NCI-H2171 treated with DMSO at 0.1 percent for 48 hours (cell line): ENCODE measurements at places on chromosomes 4 and X.

DNA sequence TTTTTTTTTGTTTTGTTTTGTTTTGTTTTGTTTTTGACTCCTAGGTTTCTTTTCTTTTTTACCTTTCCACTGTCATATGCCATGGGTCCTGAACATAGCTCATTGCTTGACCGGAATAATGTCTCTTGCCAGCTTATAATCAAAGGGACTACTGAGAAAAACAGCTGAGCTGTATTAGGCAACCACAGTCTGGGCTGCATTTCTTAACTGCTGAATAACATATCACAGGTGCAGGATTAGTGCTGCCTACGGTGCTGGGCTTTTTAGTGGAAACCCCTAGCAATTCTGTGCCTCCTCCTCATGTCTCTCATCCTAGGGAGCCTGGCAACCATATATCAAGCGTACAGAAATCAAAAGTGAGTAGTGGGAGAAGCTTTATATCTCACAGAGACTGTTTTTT, 333.5 kb downstream of the BMPR1B start:
- DNase-seq = no peak

DNA sequence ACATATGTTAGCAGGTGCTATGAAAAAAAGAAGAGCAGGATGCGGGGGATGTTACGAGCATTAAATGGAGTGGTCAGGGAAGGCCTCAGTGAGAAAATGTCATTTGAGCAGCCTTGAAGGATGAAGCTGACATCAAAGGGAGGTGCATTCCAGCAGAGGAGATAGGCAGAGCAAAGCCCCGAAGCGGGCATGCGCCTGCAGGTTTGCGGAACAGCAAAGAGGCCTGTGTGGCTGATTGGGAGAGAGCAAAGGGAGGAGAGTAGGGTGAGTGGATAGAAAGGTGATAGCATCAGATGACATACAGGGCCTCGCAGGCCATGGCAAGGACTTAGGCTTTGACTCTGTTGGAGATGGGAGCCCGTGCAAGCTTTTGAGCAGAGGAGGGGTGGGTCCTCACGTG, 95.4 kb upstream of the GPR50 start:
- no peak for DNase-seq

DNA sequence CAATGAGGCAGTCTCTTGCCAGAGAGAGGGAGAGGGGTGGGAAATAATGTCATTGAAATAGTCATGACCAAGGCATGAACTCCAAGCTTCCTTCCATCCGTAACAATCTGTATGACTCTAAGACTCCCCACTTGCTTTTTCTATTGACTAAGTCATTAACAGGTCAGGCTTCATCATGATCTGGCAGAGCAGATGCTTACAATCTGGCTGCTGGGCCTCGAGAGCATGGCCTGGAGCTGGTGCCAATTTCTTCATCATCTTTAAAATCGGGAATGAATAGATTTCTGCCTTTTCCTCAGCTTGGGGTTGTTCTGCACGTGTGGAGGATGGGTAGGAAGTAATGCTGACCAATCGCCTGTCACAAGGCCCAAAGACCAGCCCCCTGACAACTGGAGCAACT, 280.6 kb upstream of the CLNK start:
- peak; percentile 37 for DNase-seq

DNA sequence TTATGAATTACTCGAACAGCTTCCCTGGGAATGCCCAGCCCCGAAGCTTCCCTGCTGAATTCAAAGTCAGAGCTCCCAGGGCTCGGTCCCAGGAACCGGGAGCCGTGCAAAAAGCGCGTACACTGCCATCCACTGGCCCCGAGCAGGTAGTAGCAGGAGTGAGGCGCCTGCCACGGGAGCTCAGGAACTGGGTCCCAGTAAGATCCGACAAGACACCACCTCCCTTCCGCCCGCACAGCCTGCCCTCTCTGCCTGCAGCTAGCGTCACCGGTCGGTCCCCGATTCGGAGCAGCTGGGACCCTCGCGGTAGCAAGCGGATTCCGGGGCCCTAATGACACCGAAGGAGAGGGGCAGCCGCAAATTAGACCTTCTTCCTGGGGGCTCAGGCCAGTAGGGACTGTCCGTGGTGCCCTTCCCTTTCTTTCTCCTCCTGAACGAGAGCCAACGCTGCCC, 1.2 kb downstream of the CORIN start:
- peak; percentile 43 for DNase-seq

DNA sequence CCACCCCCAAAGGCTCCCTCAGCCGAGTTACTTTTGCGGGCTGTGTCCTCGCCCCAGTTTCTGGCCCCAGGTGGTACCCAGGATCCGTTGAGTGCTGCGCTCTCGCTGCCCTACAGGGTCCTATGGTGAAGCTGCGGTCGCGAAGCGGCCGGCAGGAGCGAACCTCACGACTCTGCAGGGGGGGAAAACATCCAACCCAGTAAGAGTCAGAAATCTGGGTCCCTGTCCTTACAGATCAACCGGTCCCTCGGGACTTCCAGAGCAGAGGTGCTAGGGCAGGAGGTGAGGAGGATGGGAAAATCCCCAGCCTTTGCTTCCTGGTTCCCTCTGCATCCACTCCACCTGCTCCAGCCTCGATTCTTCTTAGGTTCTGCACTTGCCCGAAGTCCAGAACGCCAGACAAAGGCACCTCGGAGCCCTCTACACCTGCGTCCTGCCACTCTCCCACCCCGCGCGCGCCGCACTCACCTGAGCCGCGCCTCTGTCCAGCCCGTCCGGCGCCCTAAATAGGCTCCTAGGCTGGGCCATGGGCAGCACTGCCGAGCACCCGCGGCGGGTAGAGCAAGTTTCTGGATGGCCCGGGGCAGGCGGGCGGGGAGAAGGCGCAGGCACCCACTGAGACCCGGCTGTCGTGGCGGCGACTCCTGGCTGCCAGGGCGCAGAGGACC, at the start of gene HS3ST1:
Gene HS3ST1, minus strand, starts transcription at position 664 of the 668 bp plus-strand sequence. CDS start 28,889 bp downstream, outside the sequence.
- peak; percentile 10 for DNase-seq

- DNase-seq = no peak
Observed at GRCh38 chr4:156312261-156312847, 358.7 kb upstream of the CTSO start.

DNA sequence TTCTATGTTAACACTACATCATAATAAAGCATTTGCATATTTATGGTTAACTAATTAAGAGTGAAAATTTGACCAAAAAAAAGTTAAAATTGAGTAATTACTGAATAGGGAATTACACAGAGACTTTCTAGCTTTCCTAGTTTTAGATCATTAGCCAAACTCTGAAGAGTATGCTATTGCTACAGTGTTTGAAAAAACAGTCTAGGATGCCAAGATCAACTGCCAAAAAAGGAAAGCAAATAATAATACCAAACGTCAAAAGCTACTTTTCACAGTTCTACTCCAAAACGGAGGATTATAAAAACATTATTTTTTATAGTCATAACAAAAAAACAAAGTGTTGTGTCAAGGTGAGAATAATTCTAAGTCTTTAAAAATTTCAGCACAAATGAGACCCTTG, 359.8 kb upstream of the CTSO start:
- no peak for DNase-seq

DNA sequence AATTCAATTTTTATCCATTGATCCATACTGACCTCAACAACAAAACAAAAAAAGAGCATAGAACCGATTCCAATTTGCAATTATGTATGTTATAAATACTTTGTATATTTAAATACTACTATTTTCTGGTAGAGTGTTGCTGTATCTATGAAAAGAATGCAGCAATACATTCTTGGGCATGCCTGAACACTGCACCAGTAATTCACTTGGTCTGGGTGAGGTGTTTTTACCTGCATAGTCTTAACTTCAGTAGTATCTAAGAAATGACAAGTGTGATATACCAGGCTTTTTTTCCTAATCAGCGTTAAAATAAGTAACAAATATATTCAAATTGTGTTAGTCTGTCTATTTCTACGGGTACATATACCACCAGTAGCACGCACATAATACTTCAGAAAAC, 120.2 kb downstream of the KLHL13 start:
- DNase-seq = no peak

- DNase-seq = no peak
Observed at GRCh38 chr4:2843941-2844584, 419 bp downstream of the ADD1 start.

- no peak for DNase-seq
Observed at GRCh38 chr4:183738081-183738673, 79.1 kb downstream of the TRAPPC11 start.

DNA sequence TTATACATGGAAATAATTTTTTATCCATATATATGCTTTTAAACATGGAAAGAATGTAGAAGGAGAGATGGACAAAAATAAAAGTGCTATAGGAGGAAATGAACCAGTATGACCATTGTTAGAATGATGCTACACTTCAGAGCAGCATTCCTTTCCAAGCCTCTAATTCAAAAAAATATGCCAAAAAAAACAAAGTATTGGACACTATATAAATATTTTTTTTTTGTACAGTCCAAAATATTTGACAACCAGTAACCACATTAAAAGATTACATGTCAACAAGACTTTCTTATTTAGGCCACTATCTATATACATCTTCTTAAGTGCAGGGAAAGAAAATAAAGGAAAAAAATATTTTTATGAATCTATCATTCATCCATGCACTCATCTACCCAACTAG, 198.6 kb downstream of the LRBA start:
- no peak for DNase-seq

- no peak for DNase-seq
Observed at GRCh38 chr4:184369871-184370270, 104.5 kb downstream of the IRF2 start.

DNA sequence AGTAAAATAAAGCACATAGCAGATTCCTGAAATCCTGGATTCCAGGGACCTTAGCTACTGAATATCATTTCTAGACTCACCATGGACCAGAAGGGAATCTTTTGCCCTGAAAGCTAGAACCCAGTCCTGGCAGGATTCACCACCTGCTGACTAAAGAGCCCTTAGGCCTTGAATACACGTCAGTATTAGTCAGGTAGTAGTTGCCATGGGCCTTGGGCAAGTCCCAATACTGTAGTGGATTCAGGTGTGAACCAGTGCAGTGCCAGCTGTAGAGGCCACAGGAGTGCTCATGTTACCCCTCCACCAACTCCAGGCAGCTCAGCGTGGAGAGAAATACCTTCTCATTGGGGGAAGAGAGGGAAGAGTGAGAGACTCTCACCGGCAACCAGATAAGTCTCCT, 64.1 kb upstream of the UBQLN2 start:
- DNase-seq = no peak

DNA sequence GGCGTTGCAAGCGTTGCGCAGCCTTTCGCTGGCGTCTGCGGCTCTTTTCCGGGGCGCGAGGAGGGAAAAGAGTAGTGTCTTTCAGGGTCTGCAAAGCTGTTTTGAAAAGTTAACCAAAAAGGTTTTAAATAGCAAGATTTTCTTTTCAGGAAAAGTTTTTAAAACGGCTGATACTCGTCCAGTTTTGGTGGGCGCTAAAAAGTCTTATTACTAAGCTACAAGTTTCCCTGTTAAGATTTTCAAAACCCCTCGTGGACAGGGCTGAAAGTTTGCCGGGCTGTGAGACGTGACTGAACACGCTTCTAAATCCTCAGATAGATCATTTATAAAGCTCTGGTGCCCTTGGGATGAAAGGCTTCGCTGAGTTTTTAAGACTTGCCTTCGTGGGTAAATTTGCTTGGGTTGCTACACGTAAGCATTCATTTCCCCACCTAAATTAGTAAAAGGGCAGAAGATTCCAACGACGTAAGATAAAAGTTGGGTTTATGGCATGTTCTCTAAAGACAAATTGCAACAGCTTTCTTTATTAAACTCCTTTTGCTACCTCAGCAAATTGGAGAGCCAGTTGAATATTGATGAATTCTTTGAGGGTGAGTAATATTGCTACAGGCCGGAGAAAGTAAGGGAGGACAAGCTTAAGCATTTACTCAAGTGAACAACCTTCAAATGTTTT, 91.5 kb downstream of the HPRT1 start:
- no peak for DNase-seq

- DNase-seq = no peak
Observed at GRCh38 chrX:155028129-155028528, 1.5 kb downstream of the FUNDC2 start.

DNA sequence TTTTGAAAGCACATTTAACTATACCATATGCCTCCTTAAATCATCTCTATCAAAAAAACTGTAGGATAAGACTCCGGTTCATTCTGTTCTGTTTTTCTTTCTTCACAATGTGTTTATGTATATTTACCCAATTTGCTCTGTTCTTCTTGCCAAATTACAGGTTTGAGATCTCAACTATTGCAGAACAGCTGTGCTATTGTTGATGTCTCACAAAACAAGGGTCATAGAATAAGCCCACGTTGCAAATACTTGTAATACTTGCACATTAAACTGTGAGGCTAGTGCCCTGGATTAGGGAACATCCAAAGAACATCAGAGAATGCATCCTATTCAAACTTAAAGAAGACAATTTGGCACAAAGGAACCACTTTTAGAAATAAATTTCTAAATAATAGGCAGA, 45.4 kb downstream of the ANTXR2 start:
- DNase-seq = peak; percentile 14

GRCh38 chrX:20393944-20394343, 127.2 kb upstream of the RPS6KA3 start:
- no peak for DNase-seq

DNA sequence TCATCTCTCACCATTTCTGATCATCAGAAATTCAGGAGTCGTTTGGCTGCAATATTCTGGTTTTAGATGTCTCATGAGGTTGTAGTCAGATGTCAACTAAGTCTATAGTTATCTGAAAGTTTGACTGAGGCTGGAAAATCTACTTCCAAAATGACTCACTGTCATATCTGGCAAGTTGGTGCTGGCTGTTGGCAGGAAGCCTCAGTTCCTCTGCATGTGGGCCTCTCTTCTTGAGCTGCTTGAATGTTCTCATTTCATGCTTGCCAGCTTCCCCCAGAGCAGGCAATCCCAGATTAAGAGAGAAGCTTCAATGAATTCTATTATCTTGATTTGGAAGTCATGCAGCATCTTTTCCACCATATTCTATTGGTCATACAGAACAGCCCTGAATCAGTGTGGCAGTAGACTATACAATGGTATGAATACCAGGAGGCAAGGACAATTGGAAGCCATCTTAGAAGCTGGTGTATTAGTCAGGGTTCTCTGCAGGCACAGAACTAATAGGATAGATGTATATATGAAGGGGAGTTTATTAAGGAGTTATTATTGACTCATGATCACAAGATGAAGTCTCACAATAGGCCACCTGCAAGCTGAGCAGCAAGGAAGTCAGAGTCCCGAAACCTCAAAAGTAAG, 46.8 kb upstream of the ELF2 start:
- DNase-seq = no peak

- DNase-seq = peak; percentile 23
Observed at GRCh38 chr4:139857021-139857420, 191.4 kb downstream of the MGST2 start.

DNA sequence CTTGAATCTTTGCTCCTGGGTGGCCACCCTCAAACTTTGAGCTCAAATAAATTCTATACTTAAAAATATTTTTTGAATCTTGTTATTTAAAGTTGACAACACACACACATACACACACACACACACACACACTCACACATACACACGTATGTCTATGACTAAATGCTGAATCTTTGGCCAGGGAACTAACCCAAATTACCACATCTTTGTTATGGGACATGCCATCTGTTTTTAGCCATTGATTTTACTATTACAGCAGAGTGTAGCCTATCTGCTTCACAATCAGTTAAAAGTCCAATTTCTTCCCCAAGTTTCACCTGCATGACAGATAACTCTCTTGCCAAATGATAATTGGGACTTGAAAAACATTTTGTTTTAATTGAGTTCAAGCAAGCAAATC, 45.0 kb upstream of the USP46 start:
- peak; percentile 21 for DNase-seq

GRCh38 chr4:159946983-159947615, 844.2 kb downstream of the RAPGEF2 start:
- DNase-seq = peak; percentile 25

- DNase-seq = peak; percentile 24
Observed at GRCh38 chr4:76950956-76951671, 1.6 kb downstream of the SEPTIN11 start.

- DNase-seq = no peak
Observed at GRCh38 chr4:41572956-41573355, 35.0 kb downstream of the LIMCH1 start.

GRCh38 chr4:117063961-117064696, 21.2 kb downstream of the TRAM1L1 start:
- no peak for DNase-seq
